ENCODE measurements at places on chromosomes 4 and X.
A peak's percentile ranks its signal among the peaks of the same experiment; 100 is the strongest.

- DNase-seq = no peak
Measured at GRCh38 chr4:55965585-55965984, 16.8 kb downstream of the CEP135 start.

DNA sequence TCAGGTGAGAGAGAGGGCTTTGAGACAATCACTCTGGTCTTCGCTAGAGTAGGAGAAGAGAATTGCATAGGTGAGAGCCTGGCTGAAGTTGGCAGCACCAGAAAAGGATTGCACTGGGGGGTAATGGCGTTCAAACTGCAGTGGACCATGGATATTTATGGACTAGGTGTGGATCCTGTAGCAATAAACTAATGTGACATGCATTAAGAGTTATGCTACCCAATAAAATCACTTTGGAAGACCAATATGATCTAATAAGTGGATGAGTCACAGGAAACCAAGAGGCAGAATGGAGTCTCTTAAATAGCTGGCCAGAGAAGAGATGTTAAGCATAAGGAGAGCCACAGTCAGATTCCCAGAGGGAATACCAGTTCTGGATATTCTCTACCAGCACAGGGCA is 259.8 kb downstream of the FBXO8 start:
- no peak for DNase-seq

GRCh38 chrX:17185431-17185830 is 189.6 kb upstream of the NHS start:
- no peak for DNase-seq

DNA sequence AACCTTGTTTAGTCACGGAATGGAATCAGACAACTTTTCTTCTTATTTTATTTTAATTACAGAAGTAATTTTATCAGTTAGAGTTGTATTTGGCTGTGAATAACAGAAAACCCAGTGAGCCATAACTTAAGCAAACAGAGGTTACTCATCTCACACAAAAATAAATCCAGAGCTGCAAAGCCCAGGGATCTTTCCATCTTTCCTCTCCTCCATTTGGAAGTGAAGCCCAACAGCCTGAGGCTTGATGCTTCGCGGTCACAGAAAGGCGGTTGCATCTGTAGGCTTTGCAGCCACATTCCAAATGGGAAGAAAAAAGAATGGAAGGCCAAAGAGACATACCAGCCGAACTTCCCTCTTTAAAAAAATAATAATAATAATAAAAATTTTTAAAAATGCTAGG is 22.6 kb downstream of the CHRNA9 start:
- DNase-seq = no peak

- DNase-seq = no peak
Measured at GRCh38 chrX:75155447-75155826, 646 bp downstream of the ABCB7 start.

DNA sequence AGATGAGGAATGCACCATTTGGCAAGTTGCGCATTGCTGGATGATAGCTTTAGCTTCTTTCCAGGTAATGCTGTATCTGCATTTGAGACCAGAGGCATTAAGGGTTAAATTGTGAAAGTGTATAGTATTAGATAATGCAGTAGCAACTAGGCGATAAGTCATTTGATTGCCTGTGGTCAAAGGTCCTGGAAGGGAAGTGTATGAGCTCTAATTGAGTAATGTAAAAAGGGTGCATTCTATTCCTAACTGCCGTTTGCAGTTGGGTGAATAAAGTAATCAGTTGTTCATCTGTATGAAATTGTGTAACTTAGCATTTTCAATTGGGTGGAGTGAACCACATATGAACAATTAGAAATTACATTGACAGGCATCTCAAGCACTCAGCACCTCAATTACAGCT is 54.5 kb upstream of the WDR1 start:
- no peak for DNase-seq

DNA sequence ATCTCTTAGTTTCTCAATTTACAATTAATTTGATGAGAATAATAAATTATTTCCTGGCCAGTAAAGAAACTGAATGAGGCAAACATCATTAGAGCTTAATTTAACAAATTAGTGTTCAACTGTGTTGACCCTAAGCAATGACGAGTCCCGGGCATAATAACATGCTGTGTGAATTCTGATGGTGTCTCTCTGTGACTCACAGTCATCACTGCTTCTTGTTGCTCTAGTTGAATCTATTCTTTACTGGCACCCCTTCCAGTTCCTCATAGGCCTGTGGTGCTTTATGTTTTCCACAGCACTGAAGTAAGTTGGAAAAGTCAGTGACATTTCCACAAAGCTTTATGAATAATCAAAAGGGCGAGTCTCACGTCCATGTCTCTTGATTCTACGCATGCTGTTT is 57.7 kb upstream of the SLC7A11 start:
- no peak for DNase-seq

GRCh38 chrX:70549429-70549828 is 104.8 kb downstream of the DLG3 start:
- no peak for DNase-seq

DNA sequence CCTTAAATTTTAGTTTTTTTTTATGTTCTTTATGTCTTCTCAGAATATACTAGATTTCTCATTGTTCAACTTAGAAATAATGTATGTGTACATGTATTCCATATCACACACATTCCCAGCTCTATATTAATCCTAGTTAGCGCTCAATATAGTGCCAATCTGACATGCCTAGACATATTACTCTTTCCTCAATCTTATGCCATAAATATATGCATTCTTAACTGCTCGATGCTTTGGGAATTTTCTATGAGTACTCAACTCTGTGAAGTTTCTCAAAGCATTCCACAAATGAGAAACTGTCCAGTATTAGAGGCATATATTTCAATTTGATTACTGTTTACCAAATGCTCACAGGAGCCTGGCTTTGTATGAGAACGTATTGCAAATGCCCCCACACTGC is 231.2 kb upstream of the VEGFC start:
- DNase-seq = no peak

DNA sequence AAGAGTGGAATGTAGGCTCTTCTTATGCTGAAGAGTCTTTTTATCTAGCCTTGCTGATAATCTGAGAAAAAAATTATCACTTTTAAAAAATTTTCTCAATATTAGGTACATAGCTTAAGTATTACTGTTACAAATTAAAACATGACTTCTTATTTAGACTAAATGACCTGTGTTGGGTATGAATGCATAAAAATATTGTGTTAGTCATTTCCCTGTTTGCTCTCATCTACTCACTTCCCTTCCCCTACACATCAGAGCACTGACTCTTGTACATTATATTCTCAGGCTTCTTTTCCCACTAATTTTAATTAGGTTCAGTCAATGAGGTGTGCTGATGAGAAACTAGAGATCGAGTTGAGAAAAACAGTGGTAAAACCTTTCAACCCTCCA is 881.0 kb downstream of the PCDH18 start:
- no peak for DNase-seq

GRCh38 chrX:110008011-110008635 is 5.2 kb downstream of the TMEM164 start:
- DNase-seq = no peak

DNA sequence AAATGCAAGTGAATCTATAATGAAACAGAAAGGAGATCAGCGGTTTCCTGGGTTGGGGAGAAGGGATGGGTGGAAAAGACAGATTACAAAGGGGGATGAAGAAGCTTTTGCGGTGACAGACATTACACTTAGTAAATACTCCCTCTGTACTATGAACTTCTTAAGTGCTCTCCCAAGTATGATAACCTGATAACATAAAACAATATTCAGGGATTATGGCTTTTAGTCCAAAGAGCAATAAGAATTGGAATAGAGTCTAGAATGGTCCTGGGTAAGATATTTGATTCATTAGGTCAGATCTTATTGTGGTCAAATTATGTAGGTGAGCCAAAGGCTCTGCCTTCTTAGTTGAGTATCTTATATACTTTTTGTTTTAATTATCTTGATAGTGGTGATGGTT is 9.2 kb downstream of the LRRC66 start:
- DNase-seq = no peak

- DNase-seq = peak; percentile 70
Measured at GRCh38 chr4:123995936-123996335, 599.3 kb downstream of the SPRY1 start.

- DNase-seq = no peak
Measured at GRCh38 chr4:6540879-6541278, 34.1 kb upstream of the MAN2B2 start.

- no peak for DNase-seq
Measured at GRCh38 chr4:17336524-17336961, 175.3 kb downstream of the QDPR start.

- DNase-seq = no peak
Measured at GRCh38 chrX:3771766-3772165, 58.3 kb upstream of the PRKX start.

DNA sequence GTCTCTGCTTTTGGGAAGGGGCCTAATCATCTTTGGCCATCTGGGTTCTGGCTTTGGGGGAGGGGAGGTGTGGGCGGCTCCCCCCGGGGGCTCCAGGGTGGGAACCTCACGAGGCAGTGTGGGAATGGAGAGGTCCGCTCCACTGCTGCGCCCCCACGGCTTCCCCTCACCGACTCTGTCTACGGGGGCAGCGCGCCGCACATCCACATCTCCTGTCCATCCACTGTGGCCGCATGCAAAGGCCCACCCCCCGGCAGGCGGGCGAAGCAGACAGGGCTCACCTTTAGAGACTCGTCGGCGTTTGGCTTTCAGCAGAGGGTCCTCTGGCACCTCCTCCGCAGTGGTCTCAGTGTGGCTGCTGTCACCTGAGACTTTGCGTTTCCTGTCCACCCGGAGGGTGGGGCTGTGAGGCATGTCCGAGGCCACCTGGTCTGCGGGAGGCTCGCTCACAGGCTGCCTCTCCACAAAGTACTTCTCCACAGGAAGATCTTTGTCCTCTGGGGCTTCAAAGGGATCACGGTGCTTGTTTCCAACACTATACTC is 33.6 kb downstream of the BCOR start:
- DNase-seq = no peak

DNA sequence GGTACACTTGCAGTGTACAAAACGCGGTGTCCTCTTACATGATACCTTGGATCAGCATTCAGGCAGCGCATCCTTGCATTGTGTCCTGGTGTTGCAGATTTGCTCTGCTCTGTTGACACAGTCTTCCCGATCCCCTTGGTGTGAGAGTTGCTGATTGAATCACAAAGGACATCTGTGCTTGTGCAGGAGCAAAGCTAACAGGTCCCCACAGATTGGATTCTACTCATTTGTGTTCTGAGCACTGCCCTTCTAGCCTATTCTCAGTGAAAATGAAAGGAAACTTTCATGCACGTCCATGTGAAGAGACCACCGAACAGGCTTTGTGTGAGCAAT is 171.4 kb downstream of the FRMPD4 start:
- no peak for DNase-seq

- DNase-seq = no peak
Measured at GRCh38 chr4:114997576-114998247, 115.7 kb downstream of the NDST4 start.

GRCh38 chr4:21948347-21949072 is at the start of gene KCNIP4:
TSS of gene KCNIP4 (minus strand) at chr4:21948772.
- no peak for DNase-seq

- no peak for DNase-seq
Measured at GRCh38 chrX:47646636-47647035, 3.7 kb downstream of the ELK1 start.

- DNase-seq = no peak
Measured at GRCh38 chrX:68999931-69000330, 165.3 kb downstream of the PJA1 start.

DNA sequence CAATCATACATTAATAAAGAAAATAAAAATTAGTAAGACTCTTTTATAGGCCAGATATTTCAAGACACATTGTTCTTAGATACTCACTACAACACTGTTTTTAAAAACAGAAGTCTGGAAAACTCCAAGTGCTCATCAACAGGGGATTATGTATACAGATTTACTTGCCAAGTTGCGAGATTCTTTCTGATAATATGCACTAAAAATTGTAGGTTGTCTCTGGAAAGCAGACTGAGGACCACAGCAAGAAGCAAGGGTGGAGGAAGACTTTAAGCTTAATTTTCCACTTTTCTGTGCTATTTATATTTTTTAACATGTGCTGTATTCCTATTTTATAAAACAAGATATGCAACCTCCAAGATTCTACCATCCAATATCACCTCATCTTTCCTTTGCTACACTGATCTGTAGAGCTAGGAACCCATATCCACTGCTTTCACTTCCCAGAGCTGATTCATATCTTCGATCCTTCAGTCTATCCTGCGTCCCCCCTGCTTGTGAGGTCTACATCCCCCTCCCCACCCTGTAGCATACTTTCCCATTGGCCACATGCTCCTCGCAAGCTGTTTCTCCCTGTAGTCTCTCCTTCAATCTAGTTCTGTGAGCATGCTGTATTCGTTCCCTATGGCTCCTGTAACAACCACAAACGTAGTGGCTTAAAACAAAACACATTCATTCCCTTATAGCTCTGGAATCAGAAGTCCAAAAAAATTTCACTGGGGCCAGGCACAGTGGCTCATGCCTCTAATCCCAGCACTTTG is 15.7 kb downstream of the SOD3 start:
- DNase-seq = no peak

DNA sequence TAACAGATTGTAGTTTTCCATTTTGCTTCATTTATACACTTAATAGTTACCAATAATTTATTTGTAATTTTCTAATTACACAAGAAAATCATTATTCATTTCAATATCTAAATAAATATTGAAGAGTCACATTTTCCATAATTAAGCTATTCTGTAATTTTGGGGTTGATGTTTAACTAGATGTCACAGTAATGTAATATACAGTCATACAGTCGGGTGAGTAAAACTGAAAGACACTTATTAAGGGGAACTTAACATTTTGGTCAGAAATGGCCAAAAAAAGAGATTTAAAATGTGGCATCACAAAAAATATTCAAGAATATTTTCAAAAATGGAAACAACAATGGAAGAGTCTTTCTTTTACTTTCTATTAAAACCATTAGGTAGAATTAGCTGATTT is 1080.3 kb downstream of the ARAP2 start:
- no peak for DNase-seq

DNA sequence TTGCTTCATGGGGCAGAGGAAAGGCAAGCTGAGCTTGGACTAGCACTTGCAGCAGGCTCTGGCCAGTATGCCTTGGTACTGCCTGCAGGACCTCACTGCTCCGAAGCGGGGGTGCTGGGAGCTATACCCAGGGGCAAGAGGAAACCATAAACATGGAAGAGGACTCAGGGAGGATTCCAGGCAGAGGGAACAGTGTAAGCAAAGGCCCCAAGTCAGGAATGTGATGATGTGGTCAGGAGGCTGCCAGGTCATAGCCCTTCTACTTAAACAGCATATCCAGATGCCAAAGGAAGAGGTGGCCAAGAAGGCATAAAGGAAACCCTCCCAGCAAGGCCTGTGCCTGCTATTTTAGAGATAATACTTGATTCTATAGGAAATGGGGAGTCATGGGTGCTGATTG is 31.1 kb downstream of the RAB40AL start:
- DNase-seq = no peak

GRCh38 chrX:109626637-109627036 is 1.7 kb upstream of the KCNE5 start:
- DNase-seq = no peak
